ENCODE measurements at places on chromosomes 2 and 18. TPM values are rescaled to one million over a fixed set of nuclear protein-coding genes. Genes with fewer than 3 reads are reported as not detected.

Gene STEAP3
- 0.26 TPM for total RNA-seq

Gene CAPN14
- total RNA-seq, result 0.54 TPM

Gene ICOS
- total RNA-seq, result 41.9 TPM

Gene IAH1
- total RNA-seq, result 46.4 TPM

Gene CCDC102B
- total RNA-seq, result 6.5 TPM

Gene SNORC
- 4.1 TPM for total RNA-seq

Gene ANKRD29
- 0.23 TPM for total RNA-seq

Gene RGPD3
- total RNA-seq, result 0.16 TPM

Gene TFCP2L1
- 1.0 TPM for total RNA-seq

Gene TRABD2A
- total RNA-seq, result 92.6 TPM

Gene STARD6
- total RNA-seq, result not detected

Gene B3GNT7
- total RNA-seq, result 0.30 TPM

Gene EPC2
- total RNA-seq, result 66.9 TPM

Gene ZNF521
- total RNA-seq, result 0.30 TPM

Gene EML4
- total RNA-seq, result 123 TPM

Gene MC4R
- not detected for total RNA-seq

Gene LAMA1
- 0.09 TPM for total RNA-seq

Gene ANKRD30BL
- not detected for total RNA-seq

Gene TMEM178A
- total RNA-seq, result not detected

Gene FTCDNL1
- 3.8 TPM for total RNA-seq

Gene SCN9A
- 0.30 TPM for total RNA-seq

Gene INPP5D
- 119 TPM for total RNA-seq

Gene LYPD6
- not detected for total RNA-seq

Gene KATNAL2
- not detected for total RNA-seq

Gene PAX3
- not detected for total RNA-seq

Gene HDHD2
- 37.5 TPM for total RNA-seq

Gene CTNNA2
- not detected for total RNA-seq

Gene TUBA3D
- total RNA-seq, result not detected

Gene CAVIN2
- 0.50 TPM for total RNA-seq

Gene PLEK
- total RNA-seq, result 11.0 TPM

Gene RFX8
- total RNA-seq, result 0.75 TPM

Gene GAREM1
- 0.30 TPM for total RNA-seq

Gene EMILIN2
- total RNA-seq, result 15.0 TPM

Gene SNTG2
- 4.3 TPM for total RNA-seq

Gene COMMD1
- total RNA-seq, result 19.6 TPM

Measured in T-cell (primary cell).